Heart left ventricle (tissue), 16 donors: ENCODE measurements at places on chromosomes 12 and 14. TPM values are rescaled to one million over a fixed set of nuclear protein-coding genes. Genes with fewer than 3 reads are reported as not detected.

GRCh38 chr14:53306267-53306721 lies 153.2 kb upstream of the DDHD1 start:
- DNase-seq: peak; percentile 52

GRCh38 chr12:28855761-28856310 lies 293.2 kb upstream of the FAR2 start:
- no peak for DNase-seq

DNA sequence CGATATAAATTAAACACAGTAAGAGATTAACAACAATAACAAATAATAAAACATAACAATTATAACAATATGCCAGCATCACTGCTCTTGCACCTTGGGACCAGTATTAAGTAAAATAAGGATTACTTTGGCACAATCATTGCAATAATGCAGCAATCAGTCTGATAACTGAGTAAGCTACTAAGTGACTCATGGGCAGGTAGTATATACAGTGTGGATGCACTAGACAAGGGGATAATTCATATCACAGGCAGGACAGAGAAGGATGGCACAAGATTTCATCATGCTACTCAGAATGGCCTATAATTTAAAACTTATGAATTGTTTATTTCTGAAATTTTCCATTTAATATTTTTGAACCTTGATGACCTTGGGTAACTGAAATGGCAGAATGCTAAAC lies 290.7 kb downstream of the ALG10B start:
- DNase-seq: no peak

- DNase-seq: no peak
These were observed 13.5 kb upstream of the GPATCH2L start for GRCh38 chr14:76138119-76138757.

DNA sequence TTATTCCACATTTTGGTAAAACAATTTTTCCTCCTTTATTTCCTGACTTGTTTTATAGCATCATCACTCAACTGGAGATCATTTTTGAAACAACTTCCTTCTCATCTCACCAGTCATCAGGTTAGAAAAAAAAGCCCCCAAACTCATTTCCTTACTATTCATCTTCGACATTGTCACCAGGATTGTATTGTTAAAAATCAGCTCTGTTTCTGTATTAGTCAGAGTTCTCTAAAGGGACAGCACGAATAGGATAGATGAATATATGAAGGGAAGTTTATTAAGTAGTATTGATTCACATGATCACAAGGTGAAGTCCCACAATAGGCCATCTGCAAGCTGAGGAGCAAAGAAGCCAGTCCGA lies 392.6 kb downstream of the FUT8 start:
- DNase-seq: no peak

DNA sequence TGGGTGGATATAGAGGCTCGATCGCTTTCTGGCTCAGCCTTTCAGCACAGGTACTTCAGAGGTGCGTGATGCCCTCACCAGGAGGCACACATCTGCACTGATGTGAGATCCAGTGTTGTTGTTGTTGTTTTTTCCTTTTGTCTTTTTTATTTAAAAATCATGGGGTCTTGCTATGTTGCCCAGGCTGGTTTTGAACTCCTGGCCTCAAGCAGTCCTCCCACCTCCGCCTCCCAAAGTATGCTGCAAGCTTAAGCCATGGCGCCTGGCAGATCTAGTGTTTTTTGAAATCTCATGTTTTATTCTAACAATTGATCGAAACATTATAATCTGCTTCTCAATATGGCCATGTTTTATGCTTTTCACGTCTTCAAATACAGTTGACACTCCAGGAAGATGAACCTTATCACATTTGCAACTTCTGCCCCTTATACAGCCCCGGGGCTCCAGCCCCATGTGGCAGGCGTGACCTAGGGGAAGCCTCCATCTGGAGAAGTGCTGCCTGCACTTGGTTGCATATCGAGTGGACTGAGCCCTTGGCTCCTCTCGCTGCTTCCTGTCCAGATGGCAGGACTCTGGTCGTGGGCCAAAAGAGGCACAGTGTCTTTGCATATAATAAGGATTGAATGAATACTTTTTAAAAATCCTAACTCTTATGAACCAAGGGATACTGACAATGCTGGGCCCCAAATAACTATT lies 71.7 kb downstream of the TRAF3 start:
- DNase-seq: peak; percentile 33

DNA sequence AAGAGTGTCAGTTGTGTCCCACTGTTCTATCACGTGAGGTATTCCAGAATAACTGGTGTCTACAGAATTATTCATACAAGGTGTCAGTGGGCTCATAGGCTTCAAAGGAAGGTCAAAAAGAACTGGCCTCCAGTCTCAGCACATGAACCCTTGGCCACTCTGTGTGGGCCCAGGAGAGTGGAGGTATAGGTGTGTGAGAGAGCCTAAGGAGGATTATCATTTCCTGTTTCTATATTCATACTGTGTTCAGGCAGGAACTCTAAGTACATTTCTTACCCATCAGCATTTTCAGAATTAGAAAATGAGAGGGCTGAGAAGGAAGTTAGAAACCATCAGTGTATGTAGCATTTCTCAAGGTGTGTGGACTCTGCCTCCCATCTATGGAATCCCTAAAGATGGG lies 87.0 kb downstream of the BTG1 start:
- no peak for DNase-seq

- no peak for DNase-seq
These were observed 165.7 kb upstream of the RBM19 start for GRCh38 chr12:114131824-114132223.

DNA sequence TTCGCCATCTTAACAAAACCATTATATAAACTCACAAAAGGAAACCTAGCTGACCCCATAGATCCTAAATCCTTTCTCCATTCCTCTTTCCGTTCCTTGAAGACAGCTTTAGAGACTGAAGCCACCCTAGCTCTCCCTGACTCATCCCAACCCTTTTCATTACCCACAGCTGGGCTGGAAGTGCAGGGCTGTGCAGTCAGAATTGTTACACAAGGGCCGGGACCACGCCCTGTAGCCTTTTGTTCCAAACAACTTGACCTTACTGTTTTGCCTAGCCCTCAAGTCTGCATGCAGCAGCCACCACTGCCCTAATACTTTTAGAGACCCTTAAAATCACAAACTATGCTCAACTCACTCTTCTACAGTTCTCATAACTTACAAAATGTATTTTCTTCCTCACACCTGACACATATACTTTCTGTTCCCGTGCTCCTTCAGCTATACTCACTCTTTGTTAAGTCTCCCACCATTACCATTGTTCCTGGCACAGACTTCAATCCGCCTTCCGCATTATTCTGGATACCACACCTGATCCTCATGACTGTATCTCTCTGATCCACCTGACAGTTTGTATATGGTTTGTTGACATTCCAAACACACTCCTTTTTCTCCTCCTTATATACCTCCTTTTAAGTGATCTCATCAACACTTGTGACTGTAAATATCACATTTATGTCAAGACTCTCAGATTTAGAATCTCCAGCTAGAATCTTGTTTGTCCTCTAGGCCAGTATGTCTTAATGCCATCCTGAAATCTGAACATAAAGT lies 208.7 kb downstream of the KITLG start:
- DNase-seq: no peak

- DNase-seq: no peak
These were observed 74.6 kb downstream of the ZFP36L1 start for GRCh38 chr14:68718023-68718990.

DNA sequence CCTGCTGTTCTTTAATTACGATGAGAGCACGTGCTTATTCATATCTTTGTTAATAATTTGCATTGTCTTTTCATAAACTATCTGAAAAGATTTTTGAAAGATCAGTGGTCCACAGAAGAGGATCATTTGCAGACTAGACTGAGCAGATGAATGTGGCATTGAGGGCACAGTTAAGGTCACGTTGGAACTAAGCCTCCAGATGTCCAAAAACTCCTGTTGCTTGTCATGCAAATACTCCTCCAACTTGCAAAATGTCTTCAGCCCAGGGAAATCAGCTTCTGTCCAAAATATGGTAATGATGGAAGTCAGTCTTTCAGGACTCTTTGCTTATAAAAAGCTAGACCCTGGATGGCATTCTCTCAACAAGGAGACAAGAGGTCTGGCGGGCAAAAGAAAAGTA lies 201.6 kb upstream of the TMEM260 start:
- no peak for DNase-seq

GRCh38 chr12:89472508-89472907 lies 52.1 kb downstream of the GALNT4 start:
- no peak for DNase-seq

GRCh38 chr12:30874455-30875321 lies 51.9 kb upstream of the TSPAN11 start:
- no peak for DNase-seq

The EML1 gene
- 41.5 TPM for total RNA-seq

The TAS2R31 gene
- not detected for total RNA-seq

The VWF gene
- total RNA-seq: 238 TPM

The DEPDC4 gene
- 0.58 TPM for total RNA-seq

The MTA1 gene
- total RNA-seq: 169 TPM

The TSPAN9 gene
- 177 TPM for total RNA-seq

The PRPF39 gene
- total RNA-seq: 10.8 TPM

The SLC10A1 gene
- not detected for total RNA-seq

The FGF23 gene
- total RNA-seq: 0.10 TPM

The PARP11 gene
- 6.8 TPM for total RNA-seq

The RIMKLB gene
- total RNA-seq: 16.9 TPM

The TDRD9 gene
- total RNA-seq: 9.6 TPM

The ALKBH1 gene
- 11.4 TPM for total RNA-seq

The LRP1-AS gene
- total RNA-seq: not detected

The KRT74 gene
- total RNA-seq: not detected

The TMTC1 gene
- total RNA-seq: 61.8 TPM

The INSM2 gene
- not detected for total RNA-seq

The SCYL2 gene
- total RNA-seq: 25.6 TPM
